Ureter (tissue), 1 donor: ENCODE measurements at places on chromosomes 1 and 21.

GRCh38 chr1:90358448-90358847 is 358.7 kb downstream of the BARHL2 start:
- DNase-seq, result no peak

GRCh38 chr1:2503554-2504224 is 22.7 kb downstream of the PANK4 start:
- no peak for DNase-seq

DNA sequence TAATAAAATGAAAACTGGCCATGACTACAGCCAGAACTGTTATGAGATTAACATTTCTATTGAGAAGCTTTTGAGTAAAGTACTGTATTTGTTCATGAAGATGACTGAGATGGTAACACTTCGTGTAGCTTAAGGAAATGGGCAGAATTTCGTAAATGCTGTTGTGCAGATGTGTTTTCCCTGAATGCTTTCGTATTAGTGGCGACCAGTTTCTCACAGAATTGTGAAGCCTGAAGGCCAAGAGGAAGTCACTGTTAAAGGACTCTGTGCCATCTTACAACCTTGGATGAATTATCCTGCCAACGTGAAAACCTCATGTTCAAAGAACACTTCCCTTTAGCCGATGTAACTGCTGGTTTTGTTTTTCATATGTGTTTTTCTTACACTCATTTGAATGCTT is 164.0 kb downstream of the NEK7 start:
- DNase-seq, result no peak

- DNase-seq, result no peak
Measured at GRCh38 chr1:203046984-203047630, 20.8 kb downstream of the PPFIA4 start.

DNA sequence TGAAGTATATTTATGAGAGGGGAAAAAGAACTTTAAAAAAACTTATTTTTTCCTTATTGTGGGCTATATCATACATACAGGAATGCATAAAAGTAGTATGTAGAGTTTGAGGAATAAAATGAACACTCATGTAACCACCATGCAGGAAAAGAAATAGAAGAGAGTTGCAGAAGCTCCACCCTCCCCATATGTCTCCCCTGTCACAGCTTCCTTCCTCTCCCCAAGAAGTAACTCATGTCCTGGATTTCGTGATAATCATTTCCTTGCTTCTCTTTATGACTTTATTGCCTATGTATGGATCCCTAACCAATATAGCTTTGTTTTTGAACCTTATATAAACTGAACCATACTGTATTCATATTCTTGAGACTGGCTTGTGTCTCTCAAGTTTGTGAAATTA is 126.4 kb downstream of the ZZZ3 start:
- DNase-seq, result no peak

- no peak for DNase-seq
Measured at GRCh38 chr1:248696261-248696660, 6.3 kb downstream of the OR14I1 start.

DNA sequence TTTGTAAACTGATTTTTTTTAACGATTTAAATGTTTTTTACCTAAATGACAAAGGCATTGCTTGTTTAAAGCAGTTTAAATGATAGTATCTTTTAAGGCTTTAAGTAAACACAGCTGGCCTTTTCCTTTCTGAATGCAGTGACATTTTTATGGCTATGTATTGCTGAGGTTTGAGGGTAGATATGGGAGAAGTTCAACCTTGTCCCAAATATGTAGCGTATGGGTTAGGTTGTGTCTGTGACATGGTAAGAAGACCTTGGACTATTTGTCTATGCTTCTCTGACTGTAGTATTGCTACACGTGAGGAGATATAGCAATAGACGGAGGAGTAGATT is 32.5 kb downstream of the PKNOX1 start:
- no peak for DNase-seq

GRCh38 chr21:34938089-34938764 is 110.9 kb downstream of the RUNX1 start:
- no peak for DNase-seq

DNA sequence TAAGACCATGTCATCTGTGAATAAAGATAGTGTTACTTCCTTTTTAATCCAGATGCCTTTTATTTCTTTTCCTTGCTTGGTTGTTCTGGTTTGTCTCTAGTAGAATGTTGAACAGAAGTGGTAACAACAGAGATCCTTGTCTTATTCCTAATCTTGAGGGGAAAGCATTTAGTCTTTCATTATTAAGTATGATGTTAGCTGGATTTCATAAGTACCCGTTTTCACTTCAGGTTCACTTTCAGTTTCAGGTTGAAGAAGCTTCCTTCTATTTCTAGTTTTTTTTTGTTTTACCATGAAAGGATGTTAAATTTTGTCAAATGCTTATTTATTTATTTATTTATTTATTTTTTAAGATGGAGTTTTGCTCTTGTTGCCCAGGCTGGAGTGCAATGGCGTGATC is 22.3 kb upstream of the AGPAT3 start:
- DNase-seq, result no peak

- DNase-seq, result no peak
Measured at GRCh38 chr1:56215771-56216170, 363.6 kb downstream of the PLPP3 start.

DNA sequence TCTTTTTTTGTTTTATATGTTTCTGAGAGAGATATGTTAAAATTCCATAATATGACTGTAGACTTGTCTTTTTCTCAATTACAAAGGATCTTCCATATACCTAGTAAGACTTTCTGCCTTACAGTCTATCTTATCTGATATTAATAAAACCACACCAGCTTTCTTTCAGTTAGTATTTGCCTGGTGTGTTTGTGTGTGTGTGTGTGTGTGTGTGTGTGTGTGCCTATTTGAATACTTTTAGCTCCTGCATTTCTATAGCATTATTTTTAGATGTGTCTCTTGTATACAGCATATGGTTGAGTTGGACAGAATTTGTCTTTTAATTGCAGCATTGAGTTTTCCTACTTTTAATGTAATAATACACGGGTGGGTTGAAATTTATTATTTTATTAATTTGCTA is 27.5 kb downstream of the ST6GALNAC3 start:
- no peak for DNase-seq

GRCh38 chr1:11893907-11894251 is 32.3 kb downstream of the KIAA2013 start:
- peak; percentile 56 for DNase-seq

- DNase-seq, result no peak
Measured at GRCh38 chr1:222926566-222926965, 111.7 kb downstream of the DISP1 start.

- no peak for DNase-seq
Measured at GRCh38 chr1:56964349-56965017, 1.3 kb downstream of the C8B start.

- DNase-seq, result no peak
Measured at GRCh38 chr1:195789321-195789720, 818.9 kb downstream of the KCNT2 start.

DNA sequence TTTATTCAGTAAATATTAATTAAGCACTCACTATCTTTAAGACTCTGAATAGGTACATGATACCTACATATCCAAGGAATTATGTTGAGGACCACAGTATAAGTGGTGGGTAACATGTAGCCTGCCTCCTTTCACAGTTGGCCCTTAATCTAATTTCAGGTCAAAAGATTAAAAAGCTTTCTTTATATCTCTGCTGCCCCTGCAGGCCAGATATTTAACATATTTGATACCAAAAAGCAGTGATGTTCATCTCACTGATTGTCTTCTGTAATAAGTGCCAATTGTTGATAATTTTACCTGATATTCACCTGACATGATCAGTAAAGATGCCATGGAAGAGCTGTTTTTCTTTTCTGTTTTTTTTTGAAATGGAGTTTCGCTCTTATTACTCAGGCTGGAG is 36.5 kb downstream of the RLF start:
- no peak for DNase-seq

GRCh38 chr1:89980605-89981004 is 14.3 kb upstream of the ZNF326 start:
- DNase-seq, result no peak

GRCh38 chr1:31476891-31477846 is 64.2 kb downstream of the SERINC2 start:
- peak; percentile 56 for DNase-seq

- DNase-seq, result no peak
Measured at GRCh38 chr1:198444792-198445191, 95.7 kb downstream of the ATP6V1G3 start.

DNA sequence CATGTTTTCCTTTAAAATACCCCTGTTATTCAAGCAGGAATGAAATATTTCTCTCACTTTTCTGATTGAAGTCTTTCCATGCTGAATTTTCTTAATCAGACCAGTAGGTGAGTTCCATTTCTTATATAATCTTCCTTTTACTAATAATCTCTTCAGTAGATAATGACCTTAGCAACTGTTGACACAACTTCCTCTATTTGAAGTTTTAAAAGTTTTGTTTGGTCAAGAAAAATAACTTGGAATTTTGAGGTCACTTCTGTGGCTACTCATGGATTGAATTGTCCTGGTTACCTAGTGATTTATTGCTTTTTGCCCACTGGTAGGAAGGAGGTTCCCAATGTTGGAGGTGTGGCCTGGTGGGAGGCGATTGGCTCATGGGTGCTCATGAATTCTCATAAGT is 70.6 kb upstream of the PAXBP1 start:
- DNase-seq, result no peak

DNA sequence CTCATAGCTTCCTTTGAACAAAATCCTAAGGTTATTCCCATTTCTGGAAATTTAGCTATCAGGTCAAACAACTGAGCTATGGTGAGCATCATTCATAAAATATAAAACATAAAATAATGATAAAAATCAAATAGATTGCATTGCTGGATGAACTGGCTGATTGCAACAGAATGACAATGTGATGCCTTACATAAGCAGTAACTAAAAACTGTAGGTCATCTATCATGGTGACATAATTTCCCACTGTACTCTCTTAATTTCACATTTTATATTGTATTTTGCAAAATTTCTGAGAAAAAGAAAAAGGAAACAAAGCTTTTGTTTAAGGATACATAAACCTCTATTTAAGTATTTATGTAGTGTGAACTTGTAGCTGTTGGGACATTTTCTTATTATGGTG is 4.6 kb downstream of the PTGER3 start:
- no peak for DNase-seq
